Lung microvascular endothelial cell (primary cell): ENCODE measurements at places on chromosomes 3 and 15. TPM values are rescaled to one million over a fixed set of nuclear protein-coding genes. Genes with fewer than 3 reads are reported as not detected.

GRCh38 chr15:69014454-69014853 lies at the start of gene NOX5:
TSS of gene NOX5 (plus strand) at chr15:69014695. CDS start at chr15:69014736, 41 bp downstream.
- DNase-seq, result no peak

- DNase-seq, result no peak
Measured at GRCh38 chr15:43966646-43967045, 139.8 kb downstream of the WDR76 start.

DNA sequence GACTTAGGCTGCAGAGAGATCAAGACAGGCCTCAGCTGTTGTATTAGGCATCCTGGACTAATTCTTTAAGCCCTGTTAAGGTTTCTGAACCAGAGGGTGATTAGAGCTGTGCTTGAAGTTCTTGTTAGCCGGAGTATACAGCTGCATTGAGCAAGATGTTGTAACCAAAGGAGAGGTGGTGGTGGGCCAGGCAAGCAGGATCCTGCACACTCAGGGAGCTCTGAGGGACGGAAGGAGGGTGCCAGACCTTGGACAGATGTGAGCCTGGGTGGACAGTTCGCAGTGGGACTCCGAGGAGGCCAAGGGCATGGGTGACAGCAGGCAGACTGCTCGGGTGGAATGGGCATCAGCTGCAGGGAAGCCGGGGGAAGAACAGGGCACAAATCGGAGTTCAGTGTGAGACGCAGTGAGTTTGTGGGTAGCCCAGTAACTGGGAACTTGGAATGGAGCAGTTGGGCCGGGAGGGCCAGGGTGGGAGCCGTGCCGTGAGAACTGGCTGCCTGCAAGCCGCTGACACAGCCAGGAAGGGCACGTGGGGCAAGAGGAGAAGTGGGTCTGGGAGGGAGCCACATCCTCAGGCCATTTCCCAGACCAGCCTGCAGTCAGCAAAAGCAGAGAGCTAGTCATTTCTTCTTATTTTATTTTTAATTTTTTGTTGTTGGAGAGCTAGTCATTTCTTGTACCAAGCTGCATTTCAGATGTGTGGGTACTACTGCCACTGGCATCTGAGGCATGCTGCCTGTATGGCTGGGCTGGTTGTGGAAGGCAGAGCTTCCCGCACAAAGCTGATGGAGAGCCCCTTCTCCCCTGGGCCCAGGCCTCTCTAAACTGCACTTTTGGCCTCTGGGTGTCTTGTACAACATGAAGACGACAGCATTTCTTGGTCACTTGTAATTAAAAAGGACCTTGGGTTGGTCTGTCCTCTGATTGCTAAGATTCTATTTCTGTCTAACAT lies 61.0 kb downstream of the PGPEP1L start:
- DNase-seq, result peak; percentile 75

- no peak for DNase-seq
Measured at GRCh38 chr3:186700267-186700666, 16.9 kb upstream of the KNG1 start.

DNA sequence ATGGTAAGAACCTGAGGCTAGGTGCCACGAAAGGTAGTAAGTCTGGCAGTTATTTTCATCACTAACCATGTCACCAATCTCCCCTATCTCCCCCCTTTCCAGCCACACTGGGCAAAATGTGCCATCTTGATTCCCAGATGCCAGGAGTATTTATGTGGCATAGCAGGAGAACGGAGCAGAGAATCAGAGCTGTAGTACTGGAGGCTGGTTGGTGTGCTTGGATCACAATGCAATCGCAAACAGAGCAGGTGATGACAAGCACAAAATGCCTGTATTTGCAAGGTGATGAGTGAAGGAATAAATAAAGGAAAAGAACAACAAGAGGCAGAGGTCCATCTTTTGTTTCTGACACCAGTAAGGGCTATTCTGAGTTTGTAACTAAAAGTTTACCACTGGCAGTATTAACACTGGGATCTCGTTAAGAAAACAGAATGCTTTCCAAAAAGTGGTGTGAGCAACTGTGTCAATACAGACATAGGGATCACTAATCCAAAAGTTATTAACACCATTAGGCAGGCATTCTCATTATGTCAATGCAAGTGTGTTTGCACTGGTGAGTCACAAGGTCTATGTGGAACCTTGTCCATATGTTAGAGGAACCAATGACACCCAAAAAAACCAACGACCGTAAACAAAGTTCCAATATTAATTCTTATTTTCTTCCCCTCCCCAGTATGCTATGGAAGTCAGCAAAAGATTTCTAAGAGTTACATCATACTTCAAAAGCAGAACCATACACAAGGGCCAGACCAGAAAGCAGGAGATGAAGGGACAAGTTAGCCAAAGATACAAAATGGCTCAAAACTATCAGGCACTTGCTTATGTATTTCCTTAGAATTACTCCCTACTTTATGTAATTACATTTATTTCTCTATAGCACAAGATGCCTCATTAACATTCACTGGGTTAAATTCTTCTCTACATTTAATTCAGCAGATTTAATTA lies 556.6 kb downstream of the FOXP1 start:
- DNase-seq, result no peak

DNA sequence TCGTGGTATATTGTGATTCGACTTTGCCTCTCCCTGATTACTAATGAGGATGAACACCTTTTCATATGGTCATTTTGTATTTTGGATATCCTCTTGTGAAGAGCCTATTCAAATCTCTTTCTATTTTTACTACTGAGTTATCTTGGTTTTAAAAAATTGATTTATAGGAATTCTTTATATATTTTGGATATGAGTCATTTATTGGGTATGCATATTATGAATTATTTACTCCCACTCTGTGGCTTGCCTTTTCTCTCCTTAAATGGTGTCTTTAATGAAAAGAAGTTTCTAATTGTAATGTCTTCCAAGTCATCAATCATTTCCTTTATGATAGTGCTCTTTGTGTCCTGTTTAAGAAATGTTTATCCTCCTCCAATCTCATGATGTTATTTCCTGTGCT lies 191.5 kb upstream of the DPH6 start:
- DNase-seq, result peak; percentile 47

DNA sequence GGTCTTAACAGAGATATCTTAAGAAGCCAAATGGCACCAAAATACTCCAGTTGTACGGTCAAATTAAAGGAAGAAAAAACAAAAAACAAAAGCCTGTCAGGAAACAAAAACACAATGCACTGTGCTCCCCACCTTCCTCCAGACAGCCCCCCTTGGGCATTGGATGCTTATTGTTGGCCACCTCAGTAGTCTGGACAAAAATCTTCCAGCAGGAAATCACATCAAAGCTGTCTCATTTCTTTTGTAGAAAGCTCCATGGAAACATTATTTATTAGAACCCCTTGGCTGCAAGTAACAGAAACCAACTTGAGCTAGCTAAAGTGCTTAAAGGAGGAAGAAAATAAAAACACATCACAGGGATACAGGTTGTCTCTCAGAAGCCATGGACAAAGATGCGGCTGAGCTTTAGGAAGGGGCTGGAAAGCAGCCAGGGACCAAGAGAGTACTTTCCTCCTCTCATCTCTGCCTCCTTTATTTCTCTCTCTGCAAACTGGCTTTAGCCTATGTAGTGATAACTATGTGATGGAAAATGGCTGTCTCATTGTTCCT lies 651.5 kb upstream of the ADAMTS9 start:
- no peak for DNase-seq

GRCh38 chr3:124781476-124782376 lies 51.5 kb downstream of the UMPS start:
- DNase-seq, result no peak

- DNase-seq, result no peak
Measured at GRCh38 chr3:100001526-100002270, 112.6 kb downstream of the FILIP1L start.

DNA sequence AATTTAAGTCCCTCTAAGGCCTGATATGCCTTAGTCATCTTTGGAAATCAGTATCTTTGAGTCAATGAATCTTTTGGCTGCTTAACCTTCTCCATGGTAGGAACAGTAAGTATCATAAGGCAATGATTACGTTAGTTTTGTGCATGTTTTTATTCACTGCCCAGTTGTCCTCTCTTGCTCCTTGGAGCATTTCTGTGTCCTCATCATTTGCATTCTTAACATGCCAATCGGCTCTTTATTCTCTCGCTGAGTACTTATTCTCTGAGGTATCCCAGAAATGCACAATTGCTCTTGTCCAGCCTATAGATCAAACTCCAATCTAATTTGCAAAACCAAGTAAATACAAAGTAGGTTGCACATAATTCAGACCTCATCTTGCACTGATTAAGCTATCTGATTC lies 405.0 kb upstream of the IL12A start:
- no peak for DNase-seq

DNA sequence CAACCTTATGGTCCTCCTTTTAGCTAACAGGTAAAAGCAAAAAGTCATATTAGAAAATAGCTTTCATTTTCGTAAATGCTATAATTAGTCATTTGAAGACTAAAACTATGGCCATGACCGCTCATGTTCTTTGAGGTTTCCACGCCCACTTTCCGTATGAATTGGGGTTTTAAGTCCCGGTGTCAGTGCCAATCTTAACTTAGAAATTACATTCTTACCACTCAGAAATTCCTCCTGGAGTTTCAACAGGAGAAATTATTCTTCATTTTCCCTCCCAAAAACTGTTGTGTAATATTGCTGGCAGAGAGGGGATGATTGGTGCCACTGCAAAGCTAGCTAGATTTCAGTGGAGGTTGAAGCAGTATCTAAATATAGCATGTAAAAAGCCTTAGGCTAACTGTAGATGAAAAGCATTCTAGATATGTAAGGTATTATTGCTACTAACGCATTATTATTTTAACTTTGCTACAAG lies 71.0 kb upstream of the MDFIC2 start:
- DNase-seq, result no peak

DNA sequence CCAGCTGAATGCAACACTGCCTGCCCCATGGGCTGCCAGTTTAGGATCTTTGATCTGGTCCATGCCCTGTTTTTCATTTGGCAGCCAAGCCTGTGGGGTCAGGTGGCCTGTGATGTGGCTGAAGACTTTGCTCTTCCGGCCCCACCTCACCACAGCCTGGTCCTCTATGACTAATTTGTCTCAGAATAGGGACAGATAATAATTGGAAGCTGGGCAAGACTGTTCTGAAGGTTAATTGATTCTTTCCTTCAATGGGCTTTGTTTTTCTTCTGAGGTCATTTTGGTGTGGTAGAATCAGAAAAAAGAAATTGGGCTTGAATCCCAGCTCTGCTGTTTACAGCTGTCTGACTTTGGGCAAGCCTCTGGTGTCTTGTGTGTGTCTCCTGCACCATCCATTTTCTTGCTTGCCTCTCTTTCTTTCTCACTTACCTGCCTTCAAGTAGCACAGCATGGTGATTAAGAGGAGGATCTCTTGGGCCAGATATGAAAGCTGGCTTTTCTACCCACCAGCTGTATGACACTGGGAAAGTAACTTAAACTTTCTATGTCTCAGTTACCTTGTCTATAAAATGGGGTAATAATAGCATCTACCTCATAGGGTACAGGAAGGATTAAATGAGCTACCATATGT lies 24.2 kb downstream of the ABHD2 start:
- DNase-seq, result peak; percentile 68

- no peak for DNase-seq
Measured at GRCh38 chr15:52186651-52187486, 4.3 kb downstream of the GNB5 start.

- peak; percentile 96 for DNase-seq
Measured at GRCh38 chr15:62109982-62110851, 43.4 kb downstream of the C2CD4A start.

- DNase-seq, result no peak
Measured at GRCh38 chr3:27729748-27730611, 7.9 kb upstream of the EOMES start.

DNA sequence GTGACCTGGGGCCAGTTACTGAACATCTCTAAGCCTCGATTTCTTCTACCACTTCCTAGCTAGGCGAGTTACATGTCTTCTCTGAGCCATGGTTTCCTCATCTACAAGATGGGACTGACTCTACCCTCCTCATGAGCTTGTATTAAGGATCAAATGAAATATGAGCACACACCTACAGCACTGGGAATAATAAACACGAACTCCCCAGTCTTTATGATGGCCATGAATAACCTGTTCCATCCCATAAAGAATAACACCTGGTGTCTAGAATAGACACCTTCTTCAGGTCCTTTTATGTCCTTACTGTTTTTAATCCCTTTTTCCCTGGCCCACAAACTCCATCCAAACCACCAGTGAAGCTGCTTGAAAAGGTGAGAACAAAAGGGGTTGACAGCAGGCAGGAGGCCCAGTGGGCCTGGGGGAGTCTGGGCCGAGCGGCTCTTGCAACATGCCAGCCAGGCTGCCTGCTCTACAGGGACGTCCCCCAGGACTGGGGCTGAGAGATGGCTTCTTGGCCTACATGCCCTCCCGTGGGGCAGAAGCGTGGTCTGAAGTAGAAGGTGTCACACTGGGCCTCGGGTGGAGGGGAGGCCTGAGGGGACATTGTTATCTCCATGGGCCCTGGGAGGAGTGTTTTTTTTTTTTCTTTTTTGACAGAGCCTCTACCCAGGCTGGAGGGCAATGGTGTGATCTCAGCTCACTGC lies 178.2 kb downstream of the RAB11A start:
- no peak for DNase-seq

GRCh38 chr15:85955501-85956391 lies 123.9 kb upstream of the AGBL1 start:
- no peak for DNase-seq

DNA sequence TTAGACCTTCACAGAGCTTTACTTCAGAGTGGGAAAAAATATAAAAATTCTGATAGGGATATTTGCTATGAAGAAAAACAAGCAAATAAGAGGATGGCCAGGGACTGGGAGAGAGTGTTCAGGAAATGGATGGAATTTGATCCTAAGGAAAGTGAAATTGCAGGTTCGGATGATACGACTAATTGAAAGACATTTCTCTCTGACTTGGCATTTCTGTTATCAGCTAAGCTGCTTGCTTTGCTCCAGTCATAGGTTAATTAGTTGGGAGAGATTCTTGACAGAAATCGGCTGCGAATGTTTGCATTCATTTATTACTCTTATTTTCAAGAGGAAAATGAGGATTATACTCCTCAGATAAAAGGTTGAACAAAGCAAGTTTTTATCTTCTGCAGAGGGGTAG lies 808.7 kb upstream of the NECTIN3 start:
- DNase-seq, result no peak

- DNase-seq, result peak; percentile 29
Measured at GRCh38 chr3:167728176-167728575, 6.5 kb downstream of the PDCD10 start.

GRCh38 chr3:161508852-161509477 lies 12.4 kb downstream of the OTOL1 start:
- no peak for DNase-seq

- DNase-seq, result no peak
Measured at GRCh38 chr3:117145677-117146076, 436.1 kb downstream of the TUSC7 start.

The TRPM1 gene
- total RNA-seq, result 0.20 TPM in 1 of 2 replicates, not detected in the other

The TUSC7 gene
- total RNA-seq, result not detected in 2 replicates

The ECE2 gene
- not detected in 2 replicates for total RNA-seq

The ERICH6 gene
- not detected in 2 replicates for total RNA-seq

The FGD5 gene
- total RNA-seq, result 74.3 and 86.1 TPM in 2 replicates

The ACTC1 gene
- total RNA-seq, result not detected in 2 replicates
